ENCODE measurements at places on chromosomes 2 and 18.

DNA sequence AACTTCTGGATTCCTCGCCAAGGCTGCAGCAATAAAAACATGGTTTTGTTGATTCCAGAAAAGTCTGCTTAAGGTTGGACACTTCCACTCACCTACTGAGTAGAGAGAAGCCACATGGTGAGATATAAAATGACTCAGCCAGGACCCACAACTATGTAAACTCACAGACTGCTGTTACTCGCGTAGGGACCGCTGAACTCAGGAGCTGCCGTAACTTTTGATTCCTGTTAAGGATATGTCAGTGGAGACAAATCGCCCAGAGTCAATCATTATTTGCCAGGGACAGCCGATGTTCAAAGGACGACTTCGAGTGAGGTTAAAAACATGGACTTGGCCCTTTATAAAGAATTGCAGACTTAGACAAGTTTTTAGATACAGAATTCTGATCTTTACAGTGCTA is 25.6 kb downstream of the CYB5A start:
- no peak for DNase-seq

DNA sequence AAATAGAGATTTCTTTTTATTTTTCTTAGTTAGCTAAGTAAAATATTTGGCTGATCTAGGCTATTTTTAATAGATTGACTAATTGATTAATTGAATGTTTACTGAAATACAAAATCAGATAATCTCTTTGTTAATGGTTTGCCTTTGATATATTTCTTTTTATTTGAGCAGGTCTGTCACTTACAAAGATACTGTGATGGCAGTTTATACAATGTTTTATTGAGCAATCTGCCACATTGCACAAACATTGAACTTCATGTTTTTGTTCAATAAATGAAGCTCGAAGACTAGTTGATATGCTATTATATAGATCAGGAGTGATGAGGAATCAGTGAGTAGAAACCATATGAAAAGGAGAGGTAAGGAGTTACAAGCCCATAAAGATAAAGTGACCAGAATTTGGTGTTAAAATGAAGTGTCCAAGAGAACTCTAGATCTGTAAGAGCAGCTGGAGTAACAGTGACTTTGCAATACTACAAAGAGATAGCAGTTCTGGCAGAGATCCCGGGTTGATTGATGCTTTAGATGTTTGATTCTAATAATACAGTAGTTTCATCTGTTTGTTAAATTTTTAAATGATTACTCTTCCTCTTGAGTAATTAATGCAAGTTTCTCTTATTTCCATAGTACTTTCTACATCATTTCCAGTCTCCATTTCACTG is 574.2 kb downstream of the CCDC85A start:
- no peak for DNase-seq

DNA sequence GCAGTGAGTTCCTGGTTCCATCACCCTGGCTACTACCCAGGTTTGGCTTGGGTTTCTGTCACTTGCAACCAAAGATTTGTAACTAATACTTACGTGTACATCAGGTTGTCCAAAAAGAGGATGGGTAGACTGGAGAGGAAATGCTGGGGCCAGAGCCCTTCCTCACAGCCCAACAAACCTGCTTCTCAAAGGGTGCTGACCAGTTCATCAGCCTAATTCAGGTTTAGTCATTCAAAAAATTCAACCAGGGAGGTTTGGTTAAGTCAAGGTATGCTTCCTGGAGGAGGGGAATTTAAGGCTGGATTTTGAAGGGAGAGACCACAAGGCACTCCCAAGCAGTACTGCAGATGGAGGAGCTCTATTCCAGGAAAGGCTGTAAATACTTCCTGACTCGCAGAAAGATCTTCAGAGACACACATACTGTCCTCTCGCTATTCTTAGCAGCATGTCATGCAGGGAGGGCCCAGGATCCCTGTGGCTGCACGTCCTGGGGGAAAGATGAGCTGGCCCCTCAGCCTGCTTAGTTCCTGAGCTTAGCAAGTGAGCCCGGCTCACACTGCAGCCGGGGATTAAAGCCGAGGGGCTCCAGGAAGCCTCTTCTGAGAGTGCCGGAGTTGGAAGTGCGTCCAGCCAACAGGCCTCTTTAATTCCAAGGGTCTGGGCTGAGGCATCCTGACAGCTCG is 40.0 kb upstream of the BIN1 start:
- DNase-seq: no peak

DNA sequence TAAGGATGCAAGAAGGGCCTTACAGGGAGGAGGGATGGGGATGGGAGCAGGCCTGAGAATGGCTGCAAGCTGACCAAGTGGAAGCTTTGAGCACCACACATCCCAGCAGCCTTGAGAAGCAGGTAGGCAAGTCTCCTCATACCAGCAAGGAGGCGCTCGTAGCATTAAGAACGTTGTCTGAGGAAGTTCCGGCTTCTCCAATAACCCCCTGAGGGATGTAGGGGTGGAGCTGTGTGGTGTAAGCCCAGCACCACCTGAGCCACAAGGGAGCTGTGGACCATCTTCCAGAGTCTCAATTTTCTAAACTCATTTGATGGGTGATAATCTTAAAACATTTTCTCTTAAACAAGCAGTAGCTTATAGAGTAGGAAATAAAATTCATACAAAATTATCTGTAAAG is 50.6 kb downstream of the ST3GAL5 start:
- DNase-seq: no peak

DNA sequence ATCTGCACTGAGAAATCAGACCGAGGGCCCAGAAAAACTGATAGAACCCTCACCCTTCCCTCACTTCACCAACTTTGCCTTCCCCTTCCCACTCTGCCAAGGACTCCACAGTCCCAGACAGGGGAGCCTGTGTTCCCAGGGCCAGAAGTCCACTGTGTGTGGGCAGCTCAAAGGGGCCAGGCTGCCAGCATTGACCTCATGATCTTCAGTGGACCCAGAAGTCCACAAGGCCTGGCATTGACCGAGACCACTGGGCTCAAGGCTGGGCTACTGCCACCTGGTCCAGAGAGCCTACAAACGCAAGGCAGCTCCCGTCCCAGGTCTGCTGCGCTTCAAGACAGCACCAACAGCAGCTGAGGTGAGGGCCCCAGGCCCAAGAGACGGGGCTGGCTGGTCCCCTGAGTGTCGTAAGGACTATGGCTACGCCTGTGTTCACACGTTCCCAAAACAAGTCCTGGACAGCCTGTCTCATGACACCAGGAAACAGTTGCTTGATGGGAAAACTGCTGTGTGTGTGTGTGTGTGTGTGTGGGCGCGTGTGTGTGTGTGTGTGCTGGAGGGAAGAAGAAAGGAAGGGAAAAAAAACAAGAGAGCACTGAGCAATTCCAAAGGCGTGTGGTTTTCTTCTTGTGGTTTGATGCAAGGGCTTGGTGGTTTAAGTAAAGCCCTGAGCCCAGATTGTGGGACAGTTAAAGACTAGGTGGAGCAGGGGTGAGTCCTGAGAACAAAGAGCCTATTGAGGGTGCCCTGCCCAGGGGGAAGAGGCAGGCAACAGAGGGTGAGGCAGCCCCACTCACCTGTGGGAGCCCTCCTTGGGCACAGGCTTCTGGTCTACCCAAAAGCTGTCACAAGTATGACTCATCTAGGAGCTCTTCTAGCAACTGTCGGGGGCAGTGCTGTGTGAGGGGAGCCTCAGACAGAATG is 46.6 kb upstream of the ZBTB7C start:
- DNase-seq: no peak

DNA sequence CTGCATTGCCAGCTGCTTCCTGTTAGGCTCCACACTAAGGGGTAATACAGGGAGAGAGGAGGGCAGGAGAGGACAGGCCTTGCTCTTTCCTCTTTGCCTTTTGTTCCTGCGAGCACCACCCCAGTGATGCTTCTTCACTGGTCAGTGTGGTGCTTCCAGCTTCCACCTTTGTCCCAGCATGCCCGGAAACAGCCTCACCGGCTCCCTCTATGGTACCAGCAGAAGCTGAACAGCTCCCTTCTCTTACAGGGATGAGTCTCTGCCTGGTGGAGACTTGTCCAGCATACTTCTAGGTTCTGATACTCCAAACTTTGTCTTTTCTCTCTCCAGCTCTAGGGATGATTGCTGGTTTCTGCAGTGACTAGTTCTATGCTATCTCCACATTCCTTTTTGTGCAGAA is 413.3 kb downstream of the TSN start:
- DNase-seq: no peak

DNA sequence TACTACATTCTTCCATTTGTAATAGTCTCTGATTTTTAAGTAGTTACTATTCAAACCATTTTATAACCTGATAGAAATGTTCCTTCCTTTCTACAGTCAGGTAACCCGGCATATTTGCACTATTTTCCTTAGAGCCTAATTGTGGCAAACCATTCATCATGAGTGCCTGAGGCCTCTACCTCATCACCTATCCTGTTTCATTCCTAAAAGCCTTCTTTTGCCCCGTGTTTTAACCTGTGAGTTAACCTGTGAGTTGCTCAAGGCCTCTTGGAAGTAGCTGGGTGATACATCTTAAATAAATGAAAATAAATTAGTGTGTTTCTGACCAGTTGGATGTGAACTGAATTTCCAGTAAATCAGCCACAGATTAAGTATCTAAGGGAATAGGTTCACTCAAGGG is 6.5 kb upstream of the KLHL29 start:
- no peak for DNase-seq

DNA sequence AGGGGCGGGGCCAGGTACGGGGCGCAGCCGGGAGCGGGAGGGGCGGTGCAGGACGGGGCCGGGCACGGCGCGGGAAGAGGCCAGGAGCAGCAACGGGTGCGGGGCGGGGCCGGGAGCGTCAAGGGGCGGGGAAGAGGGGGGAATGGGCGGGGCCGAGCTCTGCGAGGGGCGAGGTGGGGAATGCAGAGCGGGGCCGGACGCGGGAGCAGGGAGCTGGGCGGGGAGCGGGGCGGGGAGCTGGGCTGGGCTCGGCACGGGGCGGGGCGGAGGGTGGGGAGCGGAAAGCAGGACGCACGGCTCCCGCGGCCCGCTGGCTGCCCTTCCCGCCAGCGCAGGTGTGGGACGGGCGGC is at the start of gene IMPA2:
Gene IMPA2, plus strand, starts transcription at position 316 of the 351 bp plus-strand sequence. CDS start 163 bp downstream, outside the sequence.
- no peak for DNase-seq

GRCh38 chr2:114550895-114551793 is 108.7 kb downstream of the DPP10 start:
- DNase-seq: peak; percentile 78

- DNase-seq: no peak
Measured at GRCh38 chr18:36623091-36623490, 205.7 kb downstream of the TPGS2 start.

- DNase-seq: no peak
Measured at GRCh38 chr2:44929159-44929734, 12.3 kb upstream of the SIX3 start.

- DNase-seq: no peak
Measured at GRCh38 chr2:73889206-73889605, 3.6 kb upstream of the ACTG2 start.

- no peak for DNase-seq
Measured at GRCh38 chr2:168964251-168964807, 63.2 kb downstream of the G6PC2 start.

DNA sequence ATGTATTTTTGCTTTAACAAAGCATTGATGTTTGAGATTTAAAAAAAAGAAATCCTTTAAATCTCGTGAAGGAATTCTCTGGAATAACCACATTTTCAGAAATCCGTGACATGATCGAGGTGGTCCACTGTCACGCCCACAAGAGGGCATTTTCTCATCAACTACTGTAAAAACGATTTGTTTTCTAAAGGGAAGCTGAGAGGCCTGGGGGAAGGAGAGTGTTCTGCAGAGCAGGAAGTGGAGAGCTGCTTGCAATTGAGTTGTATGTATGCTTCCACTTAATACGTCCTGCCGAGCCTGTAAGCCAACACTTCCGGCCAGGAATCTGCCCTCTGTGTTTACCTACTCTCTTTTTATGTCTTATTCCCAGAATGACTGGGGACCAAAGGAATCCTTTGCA is 19.4 kb downstream of the KLHL29 start:
- DNase-seq: peak; percentile 69

DNA sequence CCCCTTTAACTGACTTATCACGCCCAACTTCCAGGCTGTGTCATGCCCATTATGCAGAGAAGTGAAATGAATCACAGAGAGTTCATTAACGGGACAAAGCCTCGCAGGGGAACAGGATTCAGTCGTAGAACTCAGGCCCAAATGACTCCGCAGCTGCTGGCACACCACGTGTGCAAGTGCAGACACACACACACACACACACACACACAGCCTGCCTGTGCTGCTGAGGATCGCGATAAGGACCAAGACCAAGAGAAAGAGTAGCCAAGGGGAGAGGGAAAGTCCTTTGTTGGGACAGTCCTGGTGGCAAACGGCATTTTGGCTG is 90.0 kb upstream of the TAF1B start:
- DNase-seq: no peak

DNA sequence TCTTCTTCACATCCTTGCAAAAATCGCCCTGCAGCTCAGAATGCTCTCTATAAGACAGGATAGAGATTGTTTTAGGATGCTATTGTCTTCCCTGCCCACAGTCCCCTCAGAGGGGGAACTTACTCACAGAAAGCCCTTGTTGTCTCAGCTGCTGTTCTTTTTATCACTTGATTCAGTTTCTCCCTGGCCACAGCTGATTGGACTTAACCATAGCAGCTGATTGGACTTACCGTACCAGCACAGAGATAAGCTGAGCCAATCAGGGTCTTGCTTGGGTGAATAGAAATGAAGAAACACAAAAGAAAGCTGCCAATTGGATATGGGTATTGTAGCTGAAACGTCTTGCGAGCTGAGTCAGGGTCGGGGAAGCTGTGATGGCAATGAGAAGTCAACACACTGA is 194.2 kb upstream of the MEX3C start:
- peak; percentile 84 for DNase-seq

DNA sequence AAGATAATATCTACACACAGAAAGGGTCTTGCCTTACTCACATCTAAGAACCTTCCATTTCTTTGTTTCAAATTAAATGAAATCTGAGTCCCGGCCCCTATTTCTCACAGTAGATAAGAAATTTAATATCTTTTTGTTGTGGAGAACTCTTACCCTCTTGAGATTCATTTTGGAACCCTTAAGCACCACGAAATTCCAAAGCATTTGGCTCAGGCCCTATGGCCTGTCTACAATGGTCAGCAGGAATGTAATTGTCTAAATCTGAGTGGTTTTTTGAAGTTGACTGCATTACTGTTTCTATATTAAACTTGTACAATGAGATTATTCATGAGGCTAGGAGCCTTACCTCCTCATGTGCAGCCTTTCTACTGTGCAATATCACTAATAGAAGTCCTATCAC is 723.3 kb downstream of the TSN start:
- DNase-seq: no peak

DNA sequence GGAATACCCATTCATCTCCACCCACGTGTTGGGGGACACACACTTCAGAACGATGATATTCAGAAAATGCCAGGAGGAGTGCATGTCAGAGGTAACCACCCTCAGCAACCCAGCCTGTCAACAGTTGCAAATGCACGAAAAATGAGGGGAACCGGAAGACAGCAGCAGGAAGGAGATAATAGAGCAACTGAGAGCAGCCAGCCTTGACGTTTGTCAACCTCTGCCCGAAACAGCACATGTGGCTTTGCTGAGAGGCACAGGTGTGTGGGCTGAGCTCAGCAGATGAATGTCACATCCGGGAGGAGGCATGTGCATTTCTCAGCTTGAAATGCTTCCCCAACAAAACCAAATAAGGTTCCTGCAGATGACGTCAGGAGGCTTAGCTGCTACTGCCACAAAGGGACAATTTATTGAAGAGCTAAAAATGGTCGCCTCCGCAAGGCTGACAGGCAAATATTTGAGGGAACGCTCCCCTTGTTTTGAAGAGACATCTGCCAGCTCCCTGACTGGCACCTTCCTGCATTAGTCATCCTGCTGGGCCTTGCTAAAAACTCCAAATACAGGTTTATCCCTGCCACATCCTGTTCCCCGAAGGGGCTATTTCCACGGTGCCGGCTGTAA is 419.0 kb downstream of the NBAS start:
- peak; percentile 40 for DNase-seq

All from Ammon's horn (tissue), 1 donor.